Astrocyte (in vitro differentiated cells and primary cell): ENCODE measurements at places on chromosomes 7 and 10. TPM values are rescaled to one million over a fixed set of nuclear protein-coding genes. Genes with fewer than 3 reads are reported as not detected.

GRCh38 chr10:117216611-117217195, 19.4 kb downstream of the KCNK18 start:
- peak; percentile 30 for DNase-seq

Gene GRID1
- 0.48 and 0.75 TPM in 2 replicates for total RNA-seq

DNA sequence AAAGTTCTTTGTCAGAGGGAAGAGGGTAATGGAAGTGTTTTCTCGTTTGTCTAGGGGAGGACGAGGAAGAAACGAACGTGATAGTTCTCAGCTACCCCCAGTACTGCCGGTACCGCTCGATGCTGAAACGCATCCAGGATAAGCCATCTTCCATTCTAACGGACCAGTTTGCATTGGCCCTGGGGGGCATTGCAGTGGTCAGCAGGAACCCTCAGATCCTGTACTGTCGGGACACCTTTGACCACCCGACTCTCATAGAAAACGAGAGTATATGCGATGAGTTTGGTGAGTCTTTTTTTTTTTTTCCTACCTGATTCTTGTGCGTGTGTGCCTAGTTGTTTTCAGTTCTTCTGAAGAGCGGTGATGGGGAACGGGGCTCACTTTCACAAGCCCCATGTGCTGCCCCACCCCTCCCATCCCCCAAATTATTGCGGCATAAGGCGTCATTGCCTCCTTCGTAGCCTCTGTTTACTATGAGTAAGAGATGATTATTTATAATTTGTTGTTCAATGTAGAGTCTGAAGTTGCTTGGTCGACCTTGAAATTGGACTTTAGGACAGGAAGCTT, 98.6 kb downstream of the ARID5B start:
- DNase-seq = no peak

GRCh38 chr10:71878327-71879034, 27.4 kb upstream of the PSAP start:
- no peak for DNase-seq

DNA sequence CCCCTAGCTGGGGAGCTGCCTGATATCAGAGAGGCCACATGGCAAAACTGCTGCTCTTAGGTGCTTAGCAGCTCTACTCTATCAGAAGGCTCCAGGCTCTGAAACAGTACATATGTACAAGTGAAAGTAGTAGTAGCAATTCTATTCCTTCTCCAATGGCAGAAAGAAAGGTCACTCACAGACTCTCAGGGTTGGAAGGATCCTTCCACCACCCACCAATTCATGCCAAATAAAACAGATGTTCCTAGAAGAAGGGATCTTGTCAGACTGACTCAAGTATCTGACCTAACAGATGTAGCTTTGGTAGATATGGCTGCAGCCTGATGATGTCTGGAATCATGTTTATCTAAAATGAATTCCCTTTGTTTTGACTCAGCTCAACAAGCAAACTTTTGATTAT, 8.0 kb upstream of the ALDH18A1 start:
- no peak for DNase-seq

GRCh38 chr7:916291-916941, 38.1 kb downstream of the ADAP1 start:
- DNase-seq = no peak

Gene ZNF488
- 0.94 and 1.4 TPM in 2 replicates for total RNA-seq

- DNase-seq = peak; percentile 52
Observed at GRCh38 chr10:7258948-7259523, 151.8 kb downstream of the SFMBT2 start.

DNA sequence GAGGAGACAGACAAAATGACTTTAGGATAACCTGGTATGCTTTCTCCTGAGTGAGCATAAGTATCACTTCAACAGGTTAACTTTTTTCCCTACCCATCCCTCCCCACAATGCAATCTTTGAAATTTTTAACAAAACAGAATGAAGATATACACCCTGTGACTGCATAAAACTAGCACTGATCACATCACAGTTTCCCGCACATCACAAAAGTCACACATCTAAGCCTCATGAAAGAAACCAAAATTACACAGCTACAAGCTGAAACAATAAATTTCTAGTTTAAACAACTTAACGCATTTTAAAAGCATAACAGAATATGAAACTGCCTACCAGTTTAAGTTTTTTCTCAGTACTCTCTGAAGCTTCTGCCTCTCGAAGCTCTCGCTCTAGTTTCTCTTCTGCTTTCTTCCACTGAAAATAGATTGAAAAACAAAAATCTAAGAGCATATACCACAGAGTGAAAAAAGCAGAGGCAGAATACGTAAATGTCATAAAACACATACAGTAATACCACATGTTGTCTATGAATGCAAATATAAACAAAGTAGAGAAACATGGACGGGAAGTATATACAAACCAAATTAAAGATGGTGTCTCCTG, 18.1 kb downstream of the NOC3L start:
- DNase-seq = no peak

- DNase-seq = no peak
Observed at GRCh38 chr7:99003419-99003818, 125.1 kb downstream of the TRRAP start.

DNA sequence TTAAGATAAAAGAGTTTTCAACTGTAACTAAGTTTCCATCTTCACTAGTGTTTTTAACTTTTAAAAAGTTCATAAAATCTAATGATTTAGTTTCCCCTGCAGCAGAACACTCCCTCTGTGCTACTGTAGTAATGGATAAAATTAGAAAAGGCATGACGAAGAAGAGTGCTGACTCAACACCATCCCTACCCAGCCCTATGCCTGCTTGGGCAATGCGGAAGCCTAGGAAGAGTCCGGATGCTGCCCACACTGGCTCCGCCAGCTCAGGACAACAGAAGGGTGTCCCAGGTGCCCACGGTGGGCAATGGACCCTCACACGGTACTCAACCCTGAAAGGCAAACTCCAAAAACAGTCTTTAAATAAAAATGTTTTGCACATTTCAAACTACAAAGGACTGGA, 118.2 kb downstream of the LARP4B start:
- no peak for DNase-seq

- DNase-seq = no peak
Observed at GRCh38 chr10:107164992-107165391, 486 bp upstream of the SORCS1 start.

DNA sequence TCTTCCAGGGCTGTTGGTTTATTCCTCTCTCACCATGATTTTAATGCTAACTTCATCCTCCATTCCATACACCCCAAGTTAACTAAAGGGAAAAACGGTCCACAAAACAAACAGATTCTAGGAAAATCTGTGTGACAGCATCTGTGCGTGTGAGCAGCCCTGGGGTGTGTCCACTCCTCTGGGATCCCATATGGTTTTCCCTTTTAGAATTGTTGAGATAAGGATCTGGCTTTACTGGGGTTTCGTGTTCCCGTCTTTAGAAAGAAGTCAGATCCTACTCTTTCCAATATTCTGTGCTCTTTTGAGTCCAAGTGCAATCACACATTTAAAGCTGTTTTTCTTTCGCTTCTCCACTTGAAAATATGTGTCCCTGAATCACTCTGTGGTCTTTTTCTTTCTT, 257.1 kb downstream of the KLF6 start:
- DNase-seq = no peak

Gene CPA2
- not detected in 2 replicates for total RNA-seq

DNA sequence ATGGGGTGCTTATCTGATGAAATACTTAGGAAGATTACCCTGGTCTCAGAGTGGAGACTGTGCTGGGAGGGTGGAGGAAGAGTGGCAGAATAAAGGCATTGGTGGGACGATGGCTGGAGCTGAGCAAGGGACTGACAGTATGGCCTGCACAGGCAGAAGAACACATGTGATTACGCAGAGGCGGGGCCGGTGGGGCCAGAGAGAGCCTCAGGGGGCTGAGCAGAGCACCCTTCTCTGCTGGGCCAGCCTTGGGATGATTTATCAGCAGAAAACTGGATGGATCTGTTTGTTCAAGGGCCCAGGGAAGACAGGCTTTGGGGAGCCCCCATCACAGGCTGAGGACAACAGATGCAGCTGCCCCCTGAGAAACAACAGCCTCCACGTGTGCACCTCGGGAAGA, 272.1 kb downstream of the SDK1 start:
- DNase-seq = no peak

Gene TRIM73
- 6.1 and 6.9 TPM in 2 replicates for total RNA-seq

- DNase-seq = peak; percentile 35
Observed at GRCh38 chr10:74153123-74153522, 2.1 kb downstream of the ADK start.

DNA sequence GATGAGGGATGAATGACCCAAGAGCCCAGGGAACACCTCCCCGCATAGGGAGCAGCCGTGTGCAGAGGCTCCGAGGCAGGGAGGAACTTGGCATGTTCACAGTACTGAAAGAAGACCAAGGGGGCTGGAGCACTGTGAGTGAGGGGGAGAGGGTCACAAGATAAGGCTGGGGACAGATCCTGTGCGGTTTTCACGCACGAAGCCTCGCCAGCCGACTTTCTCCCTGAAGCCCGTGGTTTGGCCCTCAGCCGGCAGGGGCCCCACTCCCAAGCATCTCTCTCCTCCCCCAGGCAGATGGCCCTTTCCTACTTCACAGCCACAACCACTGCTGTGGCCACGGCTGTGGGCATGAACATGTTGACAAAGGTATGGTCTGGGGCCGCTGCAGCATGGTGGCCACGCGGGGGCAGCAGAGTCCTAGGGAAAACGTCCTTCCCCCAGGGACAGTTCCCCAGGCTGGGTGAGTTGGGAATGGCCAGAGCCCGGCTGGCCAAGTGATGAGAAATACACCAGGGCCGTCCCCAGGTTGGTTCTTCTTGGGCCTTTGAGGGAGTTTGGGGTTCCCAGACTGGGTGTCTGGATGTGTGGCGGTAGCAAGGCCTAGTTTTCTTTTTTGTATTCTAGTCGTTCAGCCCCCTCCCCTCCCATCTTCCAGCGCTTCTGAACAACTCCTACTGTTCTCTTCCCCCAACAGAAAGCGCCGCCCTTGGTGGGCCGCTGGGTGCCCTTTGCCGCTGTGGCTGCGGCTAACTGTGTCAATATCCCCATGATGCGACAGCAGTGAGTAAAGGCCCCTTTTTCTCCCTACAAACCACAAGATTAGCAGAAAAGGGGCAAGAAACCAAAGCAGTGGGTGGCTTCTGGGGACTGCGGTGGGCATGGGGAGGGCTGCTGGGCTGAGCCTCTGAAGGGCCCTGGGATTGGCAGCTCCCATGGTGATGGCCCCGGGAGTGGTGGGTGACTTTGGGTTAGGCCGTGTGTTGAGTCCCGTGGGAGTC, 14.4 kb upstream of the WBP1L start:
- DNase-seq = peak; percentile 42

Gene CREB5
- total RNA-seq = 23.7 and 25.4 TPM in 2 replicates

Gene SPDYE9
- total RNA-seq = not detected in 2 replicates

DNA sequence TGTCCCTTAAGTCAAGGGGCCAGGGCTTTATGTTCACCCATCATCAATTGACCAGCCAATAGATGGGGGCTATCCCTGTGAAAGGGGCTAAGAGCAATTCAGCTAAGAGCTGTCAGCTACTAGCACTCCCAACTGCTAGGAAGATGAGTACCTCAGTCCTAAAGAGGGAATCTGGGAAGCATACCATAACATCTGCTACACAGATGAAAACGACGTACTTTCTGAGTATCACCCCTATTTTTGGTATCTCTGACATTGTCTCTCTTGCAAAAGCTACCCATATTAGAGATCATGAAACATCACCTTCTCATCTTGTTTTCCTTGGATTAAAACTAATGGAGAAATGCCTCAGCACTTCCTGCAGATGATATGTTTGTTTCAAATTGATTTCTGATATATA, 7.5 kb upstream of the SMNDC1 start:
- no peak for DNase-seq

Gene DYDC2
- total RNA-seq = not detected in 2 replicates

Gene CDK1
- 4.1 and 6.6 TPM in 2 replicates for total RNA-seq

Gene TRIM50
- total RNA-seq = not detected in 2 replicates

Gene CALCR
- total RNA-seq = 5.4 and 5.7 TPM in 2 replicates

DNA sequence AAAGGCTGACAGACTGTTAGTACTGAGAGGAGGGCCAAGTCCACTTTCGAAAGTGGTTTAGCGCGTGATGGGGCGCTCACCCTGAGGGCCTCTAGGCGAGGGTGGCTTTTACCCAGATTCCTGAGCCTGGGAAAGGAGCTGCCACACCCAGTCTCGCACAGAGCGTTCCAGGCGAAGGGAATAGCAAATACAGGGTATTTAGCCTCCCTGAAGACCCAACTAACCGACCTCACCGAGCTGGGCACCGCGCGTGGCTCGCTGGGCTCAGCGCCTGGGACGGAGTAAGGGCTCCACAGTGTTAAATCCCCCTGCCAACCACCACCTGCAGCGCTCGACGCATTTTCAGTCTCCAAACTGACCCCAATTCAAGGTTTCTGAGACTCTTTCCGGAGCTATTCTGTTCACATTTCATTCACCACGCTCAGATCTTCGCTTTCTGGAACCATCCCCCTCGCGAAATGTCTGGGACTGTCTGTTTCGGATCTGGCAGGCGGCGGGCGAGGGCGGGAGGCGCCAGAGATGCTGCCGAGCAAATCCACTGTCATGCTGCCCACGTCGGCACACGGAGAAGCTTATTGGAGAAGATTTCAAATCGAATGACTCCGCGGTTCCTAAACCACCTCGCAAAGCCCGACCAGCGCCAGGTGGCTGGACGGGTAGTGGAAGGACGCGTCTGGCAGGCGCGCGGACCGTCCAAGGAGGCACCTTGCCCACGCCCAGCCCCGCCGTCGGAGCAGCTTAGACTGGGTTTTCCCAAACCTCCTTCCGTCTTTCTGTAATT, 1.4 kb upstream of the OSBPL3 start:
- peak; percentile 70 for DNase-seq

DNA sequence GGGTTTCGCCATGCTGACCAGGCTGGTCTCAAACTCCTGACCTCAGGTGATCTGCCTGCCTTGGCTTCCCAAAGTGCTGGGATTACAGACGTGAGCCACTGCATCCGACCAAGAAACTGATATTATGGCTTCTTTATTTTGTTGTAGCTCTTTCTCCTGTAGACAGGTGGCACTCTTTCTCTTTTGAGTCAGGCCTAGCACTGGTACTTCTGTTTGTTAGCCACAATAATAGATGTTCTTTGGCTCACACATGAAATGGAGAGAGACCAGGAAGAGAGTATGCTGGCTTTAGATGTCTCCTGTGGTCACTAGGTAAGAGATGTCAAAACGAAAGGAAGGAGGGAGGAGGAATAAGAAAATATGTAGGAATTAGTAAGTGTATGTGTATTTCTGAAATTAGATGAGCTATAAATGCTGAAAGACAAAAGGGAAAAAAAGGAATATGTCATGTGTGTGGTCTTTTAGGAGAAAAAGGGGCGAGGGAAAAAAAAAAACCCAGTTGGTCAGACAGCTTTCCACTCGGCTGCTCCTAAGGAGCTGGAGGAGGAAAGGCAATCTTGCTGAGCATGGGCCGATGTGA, 78.7 kb downstream of the CLEC2L start:
- DNase-seq = peak; percentile 25

GRCh38 chr7:115889669-115889984, 140.9 kb downstream of the TFEC start:
- no peak for DNase-seq

Gene MKRN1
- total RNA-seq = 91.7 and 95.7 TPM in 2 replicates

DNA sequence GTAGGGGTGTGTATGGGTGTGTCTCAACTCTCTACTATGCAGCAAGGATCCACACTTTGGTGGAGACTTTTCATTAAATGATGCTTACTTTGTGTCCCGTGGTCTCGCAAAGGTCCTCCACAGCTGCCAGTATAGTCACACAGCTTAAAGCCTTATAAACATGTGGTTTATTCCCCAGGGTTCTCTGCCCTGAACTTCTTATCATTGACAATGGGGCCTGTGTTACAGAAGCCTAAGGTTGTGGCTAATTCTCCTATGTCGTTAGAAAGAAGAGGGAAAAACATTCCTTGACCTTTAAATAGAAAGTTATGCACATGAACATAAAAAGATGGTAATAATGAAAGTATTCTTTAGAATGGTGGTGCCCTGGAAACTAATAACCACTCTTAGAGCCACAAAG, 201.4 kb downstream of the INHBA start:
- DNase-seq = no peak

Gene EPHA1
- 0.96 and 2.6 TPM in 2 replicates for total RNA-seq

- no peak for DNase-seq
Observed at GRCh38 chr7:524800-525199, 5.2 kb upstream of the PDGFA start.
